ENCODE measurements at places on chromosomes 13 and 19. TPM values are rescaled to one million over a fixed set of nuclear protein-coding genes. Genes with fewer than 3 reads are reported as not detected.
A peak's percentile ranks its signal among the peaks of the same experiment; 100 is the strongest.

The FREM2 gene
- total RNA-seq, result 0.40 TPM

The CDC37 gene
- 86.5 TPM for total RNA-seq

The WDR87 gene
- not detected for total RNA-seq

The SERPINE3 gene
- total RNA-seq, result not detected

The KIR3DL2 gene
- total RNA-seq, result not detected

The MEF2B gene
- 1.4 TPM for total RNA-seq

The ZNF569 gene
- total RNA-seq, result 1.9 TPM

- no peak for ATAC-seq
These were observed 44.9 kb upstream of the USPL1 start for GRCh38 chr13:30572859-30573275.

DNA sequence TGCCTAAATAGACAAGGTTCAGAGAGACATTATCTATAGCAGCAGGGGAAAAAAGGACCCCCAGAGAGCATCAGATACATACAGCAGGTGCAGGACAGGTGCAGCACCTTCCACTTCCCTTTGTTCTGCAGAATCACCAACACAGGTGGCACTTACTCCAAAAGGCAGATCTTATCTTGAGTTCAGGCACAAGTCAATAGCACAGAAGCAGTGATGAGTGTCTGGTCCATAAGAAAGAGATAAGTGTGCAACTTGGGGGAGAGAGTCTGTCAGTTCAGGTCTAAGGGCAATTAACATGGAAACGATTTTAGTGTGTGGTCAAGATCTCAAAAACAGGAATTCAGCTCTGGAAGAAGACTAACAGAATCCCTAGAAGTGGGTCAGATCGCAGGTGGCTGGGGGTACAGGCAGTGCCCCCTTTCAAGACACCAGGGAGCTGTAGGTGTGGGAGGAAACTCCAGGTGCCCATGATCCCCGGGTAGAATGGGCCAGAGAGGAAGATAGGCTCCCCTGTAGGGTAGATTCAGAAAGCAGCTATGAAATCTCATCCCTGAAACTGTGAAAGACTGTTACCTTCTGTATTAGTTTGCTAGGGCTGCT is 40.6 kb downstream of the TNFSF11 start:
- no peak for ATAC-seq

DNA sequence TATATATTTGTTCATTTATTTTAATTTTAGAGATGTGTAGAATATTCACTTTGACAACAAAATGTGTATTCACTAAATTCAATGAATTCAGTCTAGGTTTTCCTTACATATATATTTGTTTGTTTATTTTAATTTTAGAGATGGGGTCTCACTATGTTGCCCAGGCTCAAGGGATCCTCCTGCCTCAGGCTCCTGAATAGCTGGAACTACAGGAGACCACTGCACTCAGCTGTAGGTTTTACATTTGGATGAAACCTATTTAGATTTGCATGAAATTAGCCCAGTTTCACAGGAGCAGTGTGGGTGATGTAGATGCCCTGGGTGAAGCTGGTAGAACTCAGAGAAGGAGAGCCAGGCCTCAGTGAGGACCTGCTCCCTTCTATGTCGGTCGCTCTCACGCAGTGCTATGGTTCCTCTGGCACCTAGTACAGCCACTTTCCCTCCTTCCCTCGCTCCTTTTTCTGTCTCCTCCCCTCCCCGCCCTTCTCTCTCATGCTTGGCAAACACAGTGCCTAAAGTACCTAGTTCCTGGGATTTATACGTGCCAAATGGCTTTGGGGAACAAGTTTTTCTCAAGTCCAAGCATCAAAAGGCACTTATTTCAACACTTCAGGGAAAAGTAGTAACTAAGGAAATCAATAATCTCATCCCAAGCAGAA is 14.7 kb upstream of the HMGB1 start:
- ATAC-seq, result no peak

DNA sequence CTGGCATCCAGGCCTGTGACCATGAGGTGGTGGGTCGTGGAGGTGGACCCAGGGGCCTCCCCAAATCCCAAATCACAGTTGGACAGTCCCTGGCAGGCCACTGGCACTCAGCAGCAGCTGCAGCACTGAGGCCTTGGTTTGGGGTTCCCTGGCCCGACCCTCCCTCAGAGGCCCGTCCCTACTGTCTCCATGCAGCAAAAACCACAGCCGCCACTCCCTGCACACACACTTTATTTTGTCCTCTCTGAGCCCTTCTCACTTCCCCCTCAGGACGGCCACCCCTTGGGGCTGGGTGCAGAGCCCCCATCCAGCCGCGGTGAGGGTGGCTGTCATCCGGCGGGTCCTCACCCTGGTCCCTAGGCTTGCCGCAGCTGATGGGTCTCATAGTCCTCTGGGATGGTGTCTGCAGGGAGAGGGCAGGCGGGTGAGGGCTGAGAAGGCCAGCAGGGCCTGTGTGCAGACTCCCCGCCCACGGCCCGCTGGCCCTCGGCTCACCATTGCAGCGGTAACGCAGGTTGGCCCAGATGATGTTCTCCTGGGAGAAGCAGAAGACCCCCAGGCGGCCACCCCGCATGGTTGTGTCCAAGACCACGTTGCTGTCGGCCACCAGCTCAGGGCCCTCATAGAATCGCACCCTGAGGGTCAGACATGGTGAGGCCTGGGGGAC is 8.4 kb downstream of the COMP start:
- no peak for ATAC-seq

GRCh38 chr13:103130146-103130545 is 63.9 kb upstream of the SLC10A2 start:
- ATAC-seq, result no peak

- no peak for ATAC-seq
These were observed 1.3 kb downstream of the MAN2B1 start for GRCh38 chr19:12665281-12665573.

DNA sequence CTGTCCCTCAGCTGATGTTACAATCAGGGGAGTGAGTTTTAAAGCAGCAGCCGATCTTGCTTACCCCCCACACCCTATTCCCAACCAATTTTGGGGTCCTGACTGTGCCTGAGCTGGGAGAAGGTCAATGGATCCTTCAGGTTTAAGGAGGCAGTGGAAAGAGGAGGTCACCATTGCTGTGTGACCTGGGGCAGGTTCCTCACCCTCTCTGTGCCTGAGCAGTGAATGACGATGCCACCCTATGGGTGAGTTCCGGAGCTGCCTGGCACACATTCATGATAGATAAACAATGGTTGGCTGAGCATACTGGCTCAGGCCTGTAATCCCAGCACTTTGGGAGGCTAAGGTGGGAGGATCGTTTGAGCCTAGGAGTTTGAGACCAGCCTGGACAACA is 20.3 kb upstream of the JUND start:
- ATAC-seq, result no peak

GRCh38 chr19:50419580-50420035 is 870 bp downstream of the SPIB start:
- no peak for ATAC-seq

GRCh38 chr19:40603071-40603388 is 1.9 kb downstream of the LTBP4 start:
- ATAC-seq, result no peak

- ATAC-seq, result no peak
These were observed 52.5 kb upstream of the SHKBP1 start for GRCh38 chr19:40524133-40524549.

- no peak for ATAC-seq
These were observed 9.6 kb downstream of the GJB6 start for GRCh38 chr13:20222553-20222952.

DNA sequence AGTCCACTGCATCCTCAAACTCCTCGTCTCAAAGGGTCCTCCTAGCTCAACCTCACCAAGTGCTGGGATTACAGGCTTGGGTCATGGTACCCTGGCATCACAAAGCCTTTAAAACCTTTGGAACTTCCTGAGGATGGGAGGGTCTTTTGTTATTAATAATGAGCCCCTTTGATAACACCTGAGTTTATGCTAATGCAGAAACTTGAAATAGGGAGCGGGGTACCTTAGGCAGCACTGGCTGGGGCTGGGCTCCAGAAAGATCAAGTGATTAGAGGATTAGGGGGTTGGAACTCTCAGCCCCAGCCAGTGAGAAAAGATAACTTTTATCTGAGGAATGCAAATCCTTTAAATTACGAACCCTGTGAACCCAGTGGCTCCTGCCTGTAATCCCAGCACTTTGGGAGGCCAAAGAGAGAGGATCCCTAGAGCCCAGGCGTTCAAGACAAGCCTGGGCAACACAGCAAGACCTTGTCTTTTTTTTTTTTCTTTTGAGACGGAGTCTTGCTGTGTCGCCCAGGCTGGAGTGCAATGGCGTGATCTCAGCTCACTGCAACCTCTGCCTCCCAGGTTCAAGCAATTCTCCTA is 9.3 kb upstream of the PSPC1 start:
- no peak for ATAC-seq

GRCh38 chr13:57630661-57631595 is 616 bp upstream of the PCDH17 start:
- ATAC-seq, result peak; percentile 27

DNA sequence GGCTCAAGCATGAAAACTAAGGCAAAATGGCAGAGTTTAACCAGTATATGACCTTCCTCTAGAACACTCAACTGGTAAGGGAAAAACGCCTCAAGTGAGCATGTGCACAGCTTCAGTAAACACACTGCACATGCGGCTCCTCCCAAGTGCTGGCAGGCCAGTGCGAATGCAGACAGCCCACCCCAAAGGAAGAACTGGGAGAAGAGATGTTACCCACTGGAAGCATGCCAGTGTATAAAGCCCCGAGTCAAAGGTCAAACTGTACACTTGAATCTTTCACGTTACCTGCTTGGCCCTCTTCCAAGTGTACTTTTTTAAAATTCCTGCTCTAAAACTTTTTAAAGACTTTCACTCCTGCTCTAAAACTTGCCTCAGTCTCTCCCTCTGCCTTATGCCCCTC is 19.2 kb upstream of the RCBTB1 start:
- ATAC-seq, result no peak

DNA sequence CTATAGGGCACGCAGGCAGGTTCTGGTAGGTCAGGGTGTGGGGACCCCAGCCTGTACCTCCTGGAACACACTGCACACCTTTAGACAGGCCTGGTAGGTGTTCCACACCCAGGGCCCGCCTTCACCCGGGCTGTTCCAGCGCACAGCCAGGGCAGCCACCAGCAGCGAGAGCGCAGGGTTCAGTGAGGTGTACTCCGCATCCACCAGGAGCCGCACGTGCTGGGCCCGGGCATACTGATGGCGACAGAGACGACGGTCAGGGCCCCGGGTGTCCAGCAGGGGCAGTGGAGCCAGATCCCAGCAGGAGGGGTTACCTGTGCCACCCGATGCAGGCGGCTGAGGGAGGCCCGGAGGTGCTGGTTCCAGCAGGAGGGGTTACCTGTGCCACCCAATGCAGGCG is 6.0 kb downstream of the PRODH2 start:
- ATAC-seq, result no peak

GRCh38 chr13:65600702-65601101 is 1629.4 kb downstream of the PCDH9 start:
- no peak for ATAC-seq

DNA sequence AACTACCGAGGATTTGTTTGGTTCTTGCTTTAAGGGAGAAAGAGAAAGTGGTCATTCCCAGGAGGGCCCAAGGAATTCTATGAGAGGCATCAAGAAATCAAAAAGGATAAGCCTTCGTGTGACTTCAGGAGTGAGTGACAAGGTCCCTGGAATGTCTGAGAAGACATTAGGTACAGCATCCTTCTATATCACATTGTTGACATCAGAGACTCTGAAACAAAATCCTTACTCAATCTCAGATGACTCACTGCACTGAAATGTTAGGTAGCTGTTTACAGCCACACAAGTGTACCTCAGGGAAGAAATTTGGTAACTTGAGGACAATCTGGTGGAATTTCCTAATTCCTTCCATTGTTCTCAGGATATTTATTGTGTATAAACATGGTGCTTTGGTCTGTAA is 7.9 kb upstream of the LGALS14 start:
- ATAC-seq, result no peak

- no peak for ATAC-seq
These were observed 14.9 kb downstream of the DPF1 start for GRCh38 chr19:38209152-38209551.

GRCh38 chr13:44317752-44318151 is 55.9 kb upstream of the SERP2 start:
- ATAC-seq, result peak; percentile 20

GRCh38 chr19:20371911-20372310 is 193.7 kb downstream of the ZNF737 start:
- no peak for ATAC-seq

GRCh38 chr19:11578258-11579142 is 1.1 kb upstream of the ACP5 start:
- ATAC-seq, result peak; percentile 62

DNA sequence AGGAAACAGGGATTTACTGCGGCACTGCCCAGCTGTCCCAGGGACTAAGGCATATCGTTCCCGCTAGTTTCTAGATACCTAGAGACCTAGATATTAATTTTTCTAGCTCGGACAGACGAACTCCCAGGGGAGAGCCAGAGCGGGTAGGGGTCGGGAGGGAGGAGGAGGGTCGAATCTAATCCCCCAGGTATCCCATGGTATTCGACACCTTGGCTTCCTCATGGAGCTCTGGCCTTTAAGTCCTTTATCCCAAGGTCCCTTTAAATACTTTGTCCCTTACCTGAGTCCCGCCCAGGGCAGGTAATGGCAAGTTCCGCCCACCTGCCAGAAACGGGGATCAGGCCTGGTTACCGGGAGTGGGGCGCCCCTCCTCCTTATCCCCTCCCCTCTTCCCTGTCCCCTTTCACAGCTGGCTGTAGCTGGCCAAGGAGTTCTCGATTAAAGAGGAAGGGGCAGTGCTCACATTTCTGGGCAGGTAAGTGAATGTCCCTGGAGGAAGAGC is at the start of gene PRRG2:
TSS of gene PRRG2 (plus strand) at position 310 of the 502 bp plus-strand sequence. CDS start 1,904 bp downstream, outside the sequence.
- ATAC-seq, result peak; percentile 58

DNA sequence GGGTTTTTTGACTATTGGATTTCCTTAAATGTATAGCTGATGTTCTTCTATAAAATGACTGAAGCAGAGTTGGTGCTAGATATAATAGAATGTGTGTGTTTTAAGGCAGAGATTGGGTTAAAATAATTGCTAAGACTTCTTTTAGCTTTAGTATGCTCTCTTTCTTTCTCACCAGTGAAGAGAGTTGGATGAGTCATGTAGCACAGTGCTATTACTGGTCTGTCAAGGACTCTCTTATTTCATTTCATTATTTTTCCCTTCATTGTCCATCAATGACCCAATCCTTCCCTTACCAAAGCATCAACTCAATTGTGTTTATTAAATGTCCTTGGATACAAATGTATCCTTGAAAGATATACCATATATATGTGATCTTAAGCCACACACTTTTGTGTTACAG is 268.9 kb downstream of the IRS2 start:
- ATAC-seq, result no peak

DNA sequence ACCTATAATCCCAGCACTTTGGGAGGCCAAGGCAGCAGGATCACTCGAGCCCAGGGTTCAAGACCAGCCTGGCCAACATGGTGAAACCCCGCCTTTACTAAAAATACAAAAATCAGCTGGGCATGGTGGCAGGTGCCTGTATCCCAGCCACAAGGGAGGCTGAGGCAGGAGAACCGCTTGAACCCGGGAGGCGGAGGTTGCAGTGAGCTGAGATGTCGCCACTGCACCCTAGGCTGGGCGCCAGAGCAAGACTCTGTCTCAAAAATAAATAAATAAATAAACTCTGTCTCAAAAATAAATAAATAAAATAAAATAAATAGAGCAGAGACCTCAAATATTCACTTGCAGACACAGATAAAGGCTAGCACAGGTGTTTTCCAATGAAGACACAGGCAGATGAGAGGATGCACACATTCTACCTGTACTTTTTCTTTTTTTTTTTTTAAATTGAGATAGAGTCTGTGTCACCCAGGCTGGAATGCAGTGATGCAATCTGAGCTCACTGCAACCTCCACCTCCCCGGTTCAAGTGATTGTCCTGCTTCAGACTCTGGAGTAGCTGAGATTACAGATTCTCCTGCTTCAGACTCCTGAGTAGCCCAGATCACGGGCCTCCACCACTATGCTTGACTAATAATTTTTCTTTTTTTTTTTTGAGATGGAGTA is 2.7 kb upstream of the RPS16 start:
- ATAC-seq, result no peak
